Type B pancreatic cell (in vitro differentiated cells): ENCODE measurements at places on chromosomes 7 and 10. TPM values are rescaled to one million over a fixed set of nuclear protein-coding genes. Genes with fewer than 3 reads are reported as not detected.

GRCh38 chr10:6929148-6929830 lies 349.2 kb upstream of the PRKCQ start:
- H3K27ac ChIP-seq: no peak overlapping the region
- H3K4me3 ChIP-seq: no peak overlapping the region
- H3K4me1 ChIP-seq: peaks cover 4% of the 10 kb centered on the region
- no peak for DNase-seq
- peaks cover 43% of the 10 kb centered on the region for H3K27me3 ChIP-seq

DNA sequence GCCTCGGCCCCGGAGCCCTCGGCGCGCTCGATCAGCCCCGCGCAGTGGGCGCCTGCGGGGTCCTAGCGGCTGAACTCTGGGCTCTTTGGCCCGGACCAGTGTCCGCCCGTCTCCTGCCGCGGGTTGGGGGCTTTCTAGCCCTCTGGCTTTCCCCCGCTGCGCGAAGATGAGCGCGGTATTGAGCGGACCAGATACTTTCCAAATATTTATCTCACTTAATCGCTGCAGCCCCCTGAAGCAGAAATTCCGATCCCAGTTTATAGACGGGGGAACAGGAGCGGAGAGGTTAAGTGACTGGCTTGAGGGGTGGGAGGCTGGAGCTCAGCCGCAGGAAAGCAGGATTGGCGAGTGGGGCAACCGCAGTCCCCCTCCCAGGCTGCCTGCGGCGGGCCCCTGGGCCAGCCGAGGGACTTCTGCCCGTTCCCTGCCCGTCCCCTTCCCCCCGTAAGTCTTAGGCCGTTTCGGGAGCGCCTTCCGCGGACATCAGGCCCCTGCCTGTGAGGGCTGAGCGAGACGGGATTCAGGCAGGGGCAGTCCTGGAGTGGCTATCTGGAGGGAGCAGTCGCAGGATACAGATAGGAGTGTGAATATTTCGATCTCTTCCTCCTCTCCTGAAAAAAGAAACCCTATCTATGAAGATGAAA lies 565 bp downstream of the STRIP2 start:
- DNase-seq: peak; percentile 68
- peaks cover 3% of the 10 kb centered on the region for H3K36me3 ChIP-seq
- H3K27me3 ChIP-seq: peaks cover 53% of the 10 kb centered on the region
- H3K4me3 ChIP-seq: peak overlapping the region; percentile 96

GRCh38 chr7:28411876-28412662 lies at the start of gene CREB5:
Gene CREB5, plus strand, starts transcription at chr7:28412518. Its CDS starts 397 bp downstream, at chr7:28412915.
- H3K36me3 ChIP-seq: peaks cover 4% of the 10 kb centered on the region
- peaks cover 86% of the 10 kb centered on the region for H3K27me3 ChIP-seq
- H3K4me1 ChIP-seq: peaks cover 41% of the 10 kb centered on the region
- no peak for DNase-seq

GRCh38 chr10:69974551-69975155 lies 78.0 kb upstream of the MACROH2A2 start:
- peak overlapping the region; percentile 24 for H3K27ac ChIP-seq
- no peaks in the 10 kb centered on the region for H3K27me3 ChIP-seq
- H3K4me1 ChIP-seq: peaks cover 36% of the 10 kb centered on the region
- H3K36me3 ChIP-seq: no peaks in the 10 kb centered on the region
- peak overlapping the region; percentile 64 for H3K4me3 ChIP-seq

GRCh38 chr10:4240608-4241197 lies 455.7 kb upstream of the KLF6 start:
- no peak for DNase-seq
- no peaks in the 10 kb centered on the region for H3K36me3 ChIP-seq
- peak overlapping the region; percentile 5 for H3K27ac ChIP-seq
- no peak overlapping the region for H3K4me3 ChIP-seq
- H3K4me1 ChIP-seq: peaks cover 25% of the 10 kb centered on the region

GRCh38 chr10:127698886-127699285 lies 38.1 kb upstream of the FOXI2 start:
- H3K27me3 ChIP-seq: peaks cover 22% of the 10 kb centered on the region
- H3K27ac ChIP-seq: no peak overlapping the region
- H3K4me1 ChIP-seq: peaks cover 8% of the 10 kb centered on the region
- no peak for DNase-seq

DNA sequence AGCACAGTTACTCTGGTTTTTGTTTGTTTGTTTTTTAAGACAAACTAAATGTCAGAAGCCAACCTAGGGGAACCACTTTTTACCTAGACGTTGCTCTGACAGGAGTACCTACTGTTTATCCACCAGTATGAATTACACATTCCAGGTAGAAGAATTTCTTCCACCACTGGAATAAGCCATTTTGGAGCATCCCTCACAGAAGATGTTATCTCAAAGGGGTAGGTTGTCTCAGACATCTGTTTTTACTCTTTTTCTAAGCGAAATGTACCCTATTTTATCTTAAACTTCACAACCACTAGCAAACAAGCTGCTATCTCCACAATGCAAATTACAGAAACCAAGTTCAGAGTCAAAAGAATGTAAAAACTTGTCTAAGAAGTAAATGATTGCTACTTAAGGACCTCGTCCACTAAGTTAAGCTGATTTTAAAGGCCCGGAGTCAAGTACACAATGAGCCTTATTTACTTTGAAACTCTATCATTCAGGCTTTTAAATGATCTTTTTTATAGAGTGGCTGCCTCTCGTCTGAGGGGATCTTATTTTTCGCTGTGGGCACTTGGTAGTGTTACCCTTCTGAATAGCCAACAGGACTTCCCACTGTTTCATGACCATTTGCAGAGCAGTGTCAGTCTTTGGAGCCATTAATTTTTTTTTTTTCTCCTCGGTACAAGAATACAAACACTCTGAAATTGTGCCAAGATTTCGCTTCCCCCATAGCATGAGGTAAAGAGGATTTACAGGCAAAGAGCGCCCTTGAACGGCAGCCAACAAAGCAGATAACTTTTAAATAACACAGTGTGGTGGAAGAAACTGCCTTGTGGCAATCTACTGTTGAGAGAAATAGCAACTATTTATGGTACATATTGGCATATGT lies 15.7 kb upstream of the ARMC3 start:
- H3K4me1 ChIP-seq: peaks cover 17% of the 10 kb centered on the region
- H3K36me3 ChIP-seq: no peaks in the 10 kb centered on the region

DNA sequence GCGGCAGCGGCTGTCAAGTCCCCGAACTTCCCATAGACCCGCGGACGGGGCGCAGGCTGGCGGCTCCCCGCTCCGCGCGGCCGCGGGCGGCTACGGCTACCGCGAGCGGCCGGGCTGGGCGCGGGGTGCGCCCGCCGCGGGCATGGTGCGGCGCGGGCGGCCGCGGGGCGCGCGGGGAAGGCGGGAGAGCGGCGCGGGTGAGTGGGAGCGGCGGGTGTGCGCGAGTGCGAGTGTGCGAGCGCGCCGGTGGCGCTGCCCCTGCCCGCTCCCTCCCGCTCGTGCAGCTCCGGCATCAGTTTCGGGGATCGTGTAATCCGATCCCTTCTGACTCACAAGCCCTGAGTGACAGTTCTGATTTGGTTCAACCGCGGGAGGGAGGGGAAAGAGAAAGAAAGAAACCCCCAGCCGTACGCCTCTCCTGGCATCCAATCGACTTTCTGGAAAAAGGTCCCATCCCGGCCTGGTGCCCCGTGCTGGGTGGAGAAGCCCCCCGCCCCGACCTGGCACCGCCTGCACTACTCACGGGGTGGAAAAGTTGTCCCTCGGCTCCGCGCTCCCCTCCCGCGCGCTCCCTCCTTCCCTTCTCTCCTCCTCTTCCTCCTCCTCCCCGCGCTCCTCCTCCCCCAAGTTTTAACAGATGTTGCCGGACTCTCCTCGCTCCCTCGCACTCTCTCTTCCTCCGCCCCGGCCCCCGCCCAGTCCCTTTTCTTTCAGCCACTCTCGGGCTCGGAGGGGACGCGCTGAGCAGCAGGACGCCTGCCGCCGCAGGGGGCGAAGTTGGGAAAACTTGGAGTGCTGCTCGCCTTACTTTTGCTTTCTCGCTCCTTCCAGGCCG lies at the start of gene GLI3:
TSS of gene GLI3 (minus strand) at position 234 of the 835 bp plus-strand sequence. CDS start 13,956 bp downstream, outside the sequence.
- peak within 1 kb of the TSS; percentile 96 for H3K4me3 ChIP-seq
- peaks cover 22% of the 10 kb centered on the region for H3K27me3 ChIP-seq
- peak within 1 kb of the TSS; percentile 96 for H3K27ac ChIP-seq
- peaks cover 57% of the 10 kb centered on the region for H3K4me1 ChIP-seq

GRCh38 chr7:85175217-85175616 lies 11.6 kb downstream of the SEMA3D start:
- H3K4me3 ChIP-seq: no peak overlapping the region
- no peak overlapping the region for H3K27ac ChIP-seq
- H3K4me1 ChIP-seq: peaks cover 6% of the 10 kb centered on the region
- DNase-seq: no peak
- peaks cover 23% of the 10 kb centered on the region for H3K36me3 ChIP-seq
- no peaks in the 10 kb centered on the region for H3K27me3 ChIP-seq

GRCh38 chr10:92891885-92892690 lies 43.8 kb downstream of the EXOC6 start:
- H3K36me3 ChIP-seq: no peaks in the 10 kb centered on the region
- H3K4me3 ChIP-seq: no peak overlapping the region
- DNase-seq: no peak

GRCh38 chr10:3069876-3070275 lies 2.5 kb downstream of the PFKP start:
- peaks cover 5% of the 10 kb centered on the region for H3K36me3 ChIP-seq
- peaks cover 15% of the 10 kb centered on the region for H3K4me1 ChIP-seq
- no peak for DNase-seq

The IRF5 gene
- 1.8 and 2.5 TPM in 2 replicates for total RNA-seq

The PRPS1L1 gene
- not detected in 2 replicates for total RNA-seq

The FAM25A gene
- total RNA-seq: not detected in 2 replicates

The SORBS1 gene
- total RNA-seq: 28.2 and 31.4 TPM in 2 replicates

The CHST3 gene
- 11.8 and 21.7 TPM in 2 replicates for total RNA-seq

The PCLO gene
- total RNA-seq: 6.7 and 9.5 TPM in 2 replicates

The VIM gene
- 102 and 2,500 TPM in 2 replicates for total RNA-seq
